Activated naive CD8-positive, alpha-beta T cell treated with anti-CD3 and anti-CD28 coated beads, Interleukin-2, amount 50 U/mL, for 16 hours (primary cell): ENCODE measurements at places on chromosomes 5 and 9.

DNA sequence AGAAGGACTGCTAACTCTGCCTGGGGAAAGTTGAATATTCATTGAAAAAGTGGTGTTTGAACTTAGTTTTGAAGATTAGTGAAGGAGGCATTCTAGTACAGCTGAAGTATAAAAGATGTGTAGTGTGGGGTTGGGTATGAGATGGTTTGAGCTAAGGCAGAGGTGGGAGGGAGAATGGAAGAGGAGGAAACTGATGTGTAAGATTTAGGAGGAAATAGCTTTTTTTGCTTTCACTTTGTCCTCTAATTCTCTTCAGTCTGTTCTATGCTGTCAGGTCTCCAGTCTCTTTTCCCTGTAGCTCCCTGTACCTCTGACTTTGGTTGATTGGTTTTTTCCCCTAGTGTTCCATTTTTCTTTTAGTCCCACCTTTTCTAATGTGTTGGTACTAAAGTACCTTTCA, 9.0 kb downstream of the CREBRF start:
- DNase-seq = no peak

DNA sequence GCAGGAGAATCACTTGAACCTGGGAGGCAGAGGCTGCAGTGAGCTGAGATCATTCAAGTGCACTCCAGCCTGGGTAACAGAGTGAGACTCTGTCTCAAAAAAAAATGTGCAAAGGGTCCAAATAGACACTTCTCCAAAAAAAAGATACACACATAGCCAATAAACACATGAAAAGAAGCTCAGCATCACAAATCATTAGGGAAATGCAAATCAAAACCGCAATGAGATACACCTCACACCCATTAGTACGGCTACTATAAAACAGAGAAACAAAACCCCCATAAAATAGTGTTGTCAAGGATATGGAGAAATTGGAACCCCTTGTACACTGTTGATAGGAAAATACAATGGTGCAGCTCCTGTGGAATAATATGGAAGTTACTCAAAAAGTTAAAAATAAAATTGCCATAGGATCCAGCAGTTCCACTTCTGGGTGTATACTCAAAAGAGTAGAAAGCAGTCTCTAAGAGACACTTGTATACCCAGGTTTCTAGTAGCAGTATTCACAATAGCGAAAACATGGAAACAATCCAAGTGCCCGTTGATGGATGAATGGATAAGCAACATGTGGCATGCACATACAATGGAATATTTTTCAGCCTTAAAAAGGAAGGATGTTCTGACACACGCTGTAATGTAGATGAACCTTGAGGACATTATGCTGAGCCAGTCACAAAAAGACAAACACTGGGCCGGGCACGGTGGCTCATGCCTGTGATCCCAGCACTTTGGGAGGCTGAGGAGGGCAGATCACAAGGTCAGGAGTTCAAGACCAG, 57.2 kb upstream of the PPARGC1B start:
- DNase-seq = no peak

GRCh38 chr5:125452991-125453390, 706.6 kb upstream of the ZNF608 start:
- DNase-seq = no peak

DNA sequence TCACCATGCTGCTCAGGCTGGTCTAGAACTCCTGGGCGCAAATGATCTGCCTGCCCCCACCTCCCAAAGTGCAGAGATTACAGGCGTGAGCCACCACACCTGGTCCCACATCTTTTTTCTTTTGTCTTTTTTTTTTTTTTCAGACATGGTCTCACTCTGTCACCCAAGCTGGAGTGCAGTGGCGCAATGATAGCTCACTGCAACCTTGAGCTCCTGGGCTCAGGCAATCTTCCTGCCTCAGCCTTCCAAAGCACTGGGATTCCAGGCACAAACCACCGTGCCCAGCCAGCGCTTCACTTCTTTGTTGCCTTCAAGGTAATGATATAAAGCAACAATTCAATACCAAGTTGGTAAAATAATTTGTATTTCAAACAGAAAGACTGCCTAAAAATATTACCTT, 78.8 kb downstream of the USP20 start:
- no peak for DNase-seq

GRCh38 chr5:135868681-135869080, 27.0 kb downstream of the IL9 start:
- DNase-seq = no peak
